Right cardiac atrium (tissue), 5 donors: ENCODE measurements at places on chromosomes 7 and 10.
A peak's percentile ranks its signal among the peaks of the same experiment; 100 is the strongest.

DNA sequence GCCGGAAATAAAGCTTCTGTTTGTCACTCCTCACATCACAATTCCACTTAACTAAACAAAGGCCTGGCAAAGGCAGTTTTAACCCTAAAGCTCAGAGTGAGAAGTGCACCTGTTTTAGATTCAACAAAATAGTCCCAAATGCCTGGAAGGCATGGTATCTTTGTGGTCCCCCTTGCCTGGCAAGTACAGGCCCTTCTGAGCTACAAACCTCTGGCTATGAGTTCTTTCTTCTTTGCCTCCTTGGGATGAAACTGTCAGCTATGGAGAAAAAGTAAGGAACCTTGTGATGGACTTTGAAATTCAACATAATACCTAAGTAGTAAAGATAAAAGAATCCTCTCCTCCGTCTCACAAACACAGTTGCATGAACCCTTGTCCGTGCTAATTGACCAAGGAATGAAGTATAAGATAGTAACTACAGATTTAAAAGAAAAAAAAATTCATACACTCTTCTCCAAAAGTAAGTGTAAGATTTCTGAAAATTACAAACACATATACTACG lies 244.5 kb upstream of the ETV1 start:
- no peak for DNase-seq

- DNase-seq = no peak
Observed at GRCh38 chr7:105776068-105776790, 100.2 kb downstream of the ATXN7L1 start.

- DNase-seq = no peak
Observed at GRCh38 chr10:12906051-12906541, 95.4 kb downstream of the CCDC3 start.

DNA sequence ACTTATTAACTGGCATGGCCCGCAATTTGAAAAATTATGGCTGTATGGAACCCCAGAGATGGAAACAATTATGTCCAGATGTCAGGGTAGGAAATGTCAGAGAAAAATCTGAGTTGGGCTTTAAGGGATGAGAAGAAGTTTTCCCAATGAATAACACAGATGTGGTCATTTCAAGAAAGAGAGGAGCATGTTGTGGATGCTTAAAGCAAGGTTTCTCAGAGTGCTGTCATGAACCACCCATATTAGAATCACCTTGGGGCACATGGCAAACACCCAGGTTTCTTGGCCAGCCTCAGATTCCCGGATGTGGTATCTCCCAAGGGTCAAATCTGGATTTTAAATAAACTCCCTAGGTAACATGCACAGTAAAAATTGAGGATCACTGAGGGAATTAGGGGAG lies 43.6 kb downstream of the LAMB4 start:
- DNase-seq = no peak

- DNase-seq = no peak
Observed at GRCh38 chr7:118054529-118054928, 129.4 kb upstream of the LSM8 start.

DNA sequence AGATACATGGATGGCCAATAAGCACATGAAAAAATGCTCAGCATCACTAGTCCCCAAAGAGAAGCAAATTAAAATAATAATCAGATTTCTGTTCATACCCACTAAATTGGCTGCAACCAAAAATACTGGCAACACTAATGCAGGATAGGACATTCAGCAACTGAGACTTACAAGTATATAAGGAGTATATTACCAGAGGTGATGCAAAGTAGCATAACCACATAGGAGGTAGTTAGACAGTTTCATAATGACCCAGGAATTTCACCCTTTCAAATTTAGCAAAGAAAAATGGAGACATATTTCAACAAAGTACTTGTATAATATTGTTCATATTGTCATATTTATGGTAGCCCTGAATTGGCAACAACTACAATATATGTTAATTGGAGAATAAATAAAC lies 727.8 kb downstream of the GRID1 start:
- DNase-seq = no peak

DNA sequence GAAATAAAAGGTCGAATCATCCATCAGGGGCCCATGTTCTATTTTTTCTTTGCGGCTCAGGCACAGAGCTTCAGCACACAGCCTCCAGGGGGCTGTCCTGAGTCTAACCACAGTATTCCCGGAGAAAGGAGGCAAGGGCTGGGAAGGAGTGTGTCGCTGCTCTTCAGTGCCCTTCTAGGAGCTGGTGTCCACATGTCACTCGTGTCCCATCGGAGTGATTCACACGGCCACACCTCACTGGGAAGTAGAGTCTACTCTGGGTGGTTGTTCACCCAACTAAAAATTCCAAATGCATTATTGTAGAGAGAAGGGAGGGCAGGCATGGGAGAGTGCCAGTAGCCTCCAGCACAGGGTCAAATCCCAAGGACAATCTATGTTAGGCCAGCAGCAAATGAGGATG lies 114.8 kb upstream of the LANCL2 start:
- peak; percentile 62 for DNase-seq

GRCh38 chr7:127404286-127405072 lies 12.0 kb upstream of the ZNF800 start:
- DNase-seq = no peak

DNA sequence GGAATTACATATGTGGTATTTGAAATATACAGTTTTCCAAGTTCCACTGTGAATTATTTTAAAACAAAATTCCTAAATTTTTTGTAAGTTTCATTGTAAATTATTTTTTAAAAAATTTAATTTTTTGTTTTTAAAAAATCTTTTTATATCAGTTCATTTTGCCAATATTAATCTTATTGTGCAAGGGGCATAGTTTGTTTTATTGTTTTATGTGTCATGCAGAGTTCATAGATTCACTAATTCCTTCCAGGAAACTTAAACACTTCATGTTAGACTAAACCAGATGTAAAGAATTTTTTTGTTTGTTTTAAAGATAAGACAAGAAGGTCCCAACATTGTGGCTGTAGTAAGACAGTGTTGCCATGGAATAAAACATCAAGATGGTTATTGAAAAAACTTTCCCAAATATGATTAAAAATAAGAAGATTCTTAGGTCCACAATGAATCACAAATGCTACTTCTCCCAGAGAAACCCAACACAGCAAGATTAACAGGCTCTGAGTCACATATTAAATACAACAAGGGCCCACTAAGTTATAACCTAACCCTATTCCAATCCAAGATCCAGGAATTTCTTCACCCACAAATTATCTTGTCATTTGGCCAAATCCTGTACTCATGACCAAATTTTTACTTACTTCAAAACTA lies 464.7 kb upstream of the IGFBP3 start:
- no peak for DNase-seq

DNA sequence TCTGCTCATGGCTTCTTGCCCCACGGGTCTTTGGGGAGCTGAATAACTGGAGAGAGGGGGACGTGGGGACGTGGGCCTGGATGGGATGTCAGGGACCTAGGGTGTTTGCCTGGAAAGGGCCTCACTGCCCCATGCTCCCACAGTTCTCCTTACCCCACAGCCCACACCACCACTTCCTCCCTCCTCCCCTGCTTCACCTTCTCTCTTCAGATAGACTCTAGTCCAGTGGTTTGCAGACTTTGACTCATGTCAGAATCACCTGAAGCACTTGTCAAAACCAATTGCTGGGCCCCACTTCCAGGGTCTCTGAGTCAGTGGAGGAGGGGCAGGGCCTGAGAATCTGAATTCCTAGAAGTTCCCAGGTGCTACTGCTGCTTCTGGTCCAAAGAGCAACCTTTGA lies 327.4 kb downstream of the RPS24 start:
- no peak for DNase-seq

GRCh38 chr7:65749039-65749438 lies 123.8 kb upstream of the VKORC1L1 start:
- no peak for DNase-seq

DNA sequence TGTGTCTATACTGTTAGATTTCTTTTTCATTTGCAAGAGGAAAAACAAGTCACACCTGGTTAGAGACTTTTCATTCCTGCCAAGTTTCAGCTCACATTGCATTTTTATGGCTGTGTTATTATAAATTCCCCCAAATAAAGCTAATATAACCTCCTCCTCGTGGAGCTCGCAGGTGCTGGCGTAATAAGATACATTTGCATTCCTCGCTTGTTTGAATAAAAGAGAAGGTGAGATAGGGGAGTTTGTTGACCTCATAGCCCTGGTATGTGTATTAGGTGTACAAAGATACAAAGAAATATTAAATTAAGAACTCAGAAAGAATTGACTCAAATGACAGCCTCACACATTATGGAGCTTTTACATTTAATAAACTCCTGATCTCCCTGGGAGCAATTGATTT lies 257.7 kb upstream of the SP8 start:
- DNase-seq = no peak

DNA sequence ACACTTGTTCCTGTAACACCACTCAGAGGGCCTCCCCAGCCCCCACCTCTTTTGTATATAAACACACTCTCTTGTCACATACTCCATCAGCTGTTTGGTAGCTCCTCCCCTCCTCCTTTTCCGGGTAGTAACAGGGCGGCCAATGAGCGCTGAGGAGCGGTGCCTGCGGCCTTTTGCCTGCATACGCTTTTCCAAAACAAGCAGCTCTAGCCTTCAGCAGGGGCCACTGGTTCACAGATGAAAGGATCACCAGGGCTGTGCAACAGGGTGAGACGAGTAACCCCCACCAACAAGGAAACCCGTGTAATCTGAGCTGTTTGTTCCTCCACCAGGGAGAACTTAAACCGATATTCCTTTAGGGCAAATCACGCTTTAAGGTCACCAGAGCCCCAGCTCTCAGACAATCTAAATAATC lies 3.9 kb downstream of the UBE2H start:
- DNase-seq = peak; percentile 84

- DNase-seq = no peak
Observed at GRCh38 chr7:28123752-28124151, 56.8 kb downstream of the JAZF1 start.

- no peak for DNase-seq
Observed at GRCh38 chr7:132751244-132751647, 175.0 kb upstream of the PLXNA4 start.

DNA sequence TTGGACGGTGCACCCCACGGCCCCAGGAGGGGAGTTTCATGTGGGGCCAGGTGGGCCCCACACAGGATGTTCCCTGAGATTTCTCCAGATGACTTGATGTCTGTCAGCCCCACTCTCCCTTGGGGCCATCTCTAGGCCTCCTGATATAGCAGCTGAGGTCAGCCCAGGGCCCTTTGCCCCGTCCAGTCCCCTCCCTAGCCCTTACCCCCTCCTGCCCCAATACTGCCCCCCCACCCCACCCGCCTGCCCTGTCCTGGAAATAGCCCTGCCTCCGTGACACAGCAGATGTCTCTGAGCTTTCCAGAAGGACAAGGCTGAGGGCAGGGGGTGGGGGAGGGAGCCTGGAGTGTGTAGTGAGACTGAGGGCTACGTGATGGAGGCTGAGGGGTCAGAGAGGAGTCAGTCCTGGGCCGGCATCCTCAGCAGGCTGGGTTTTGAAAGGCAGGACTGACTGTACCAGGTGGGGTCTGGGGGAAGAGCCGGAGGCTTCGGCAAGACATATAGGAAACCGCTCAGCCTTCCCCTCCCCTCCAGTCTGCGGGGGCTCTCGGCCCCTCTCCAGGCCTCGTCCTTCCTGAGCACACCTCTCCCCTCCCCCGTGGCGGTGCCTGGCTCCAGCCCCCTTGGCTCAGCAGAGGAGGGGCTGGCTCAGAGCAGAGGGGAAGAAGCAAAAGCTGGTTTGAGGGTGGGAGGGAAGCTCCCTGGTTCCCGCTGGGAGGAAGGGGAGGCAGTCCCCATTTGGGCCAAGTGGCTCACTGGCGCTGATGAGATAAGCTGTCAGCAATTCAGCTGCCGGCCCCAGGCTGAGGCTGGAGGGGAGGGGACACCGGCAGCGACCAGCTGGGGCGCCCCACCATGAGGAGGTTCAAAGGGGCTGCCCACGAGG lies 2.0 kb downstream of the FLNC start:
- peak; percentile 76 for DNase-seq

GRCh38 chr7:6615723-6616555 lies 529 bp downstream of the ZNF853 start:
- no peak for DNase-seq

DNA sequence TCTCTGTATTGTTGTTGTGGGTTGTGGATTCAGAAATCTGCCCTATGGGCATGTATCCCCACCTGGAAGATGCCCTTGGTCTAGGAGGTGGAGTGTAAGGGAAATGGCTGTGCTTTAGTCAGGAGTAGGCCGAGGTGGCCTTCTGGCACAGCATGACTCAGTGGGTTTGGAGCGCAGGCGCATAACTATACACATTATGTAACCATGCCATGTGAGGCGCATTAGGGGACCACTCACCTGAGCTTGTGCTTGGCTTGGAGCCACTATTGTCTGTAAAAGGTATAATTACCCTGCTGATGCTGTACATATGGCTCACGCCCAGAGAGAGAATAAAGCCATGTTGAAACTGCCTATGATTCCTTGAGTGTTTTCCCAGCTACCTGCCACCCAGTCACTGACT lies 20.6 kb upstream of the ADAMTS14 start:
- no peak for DNase-seq

DNA sequence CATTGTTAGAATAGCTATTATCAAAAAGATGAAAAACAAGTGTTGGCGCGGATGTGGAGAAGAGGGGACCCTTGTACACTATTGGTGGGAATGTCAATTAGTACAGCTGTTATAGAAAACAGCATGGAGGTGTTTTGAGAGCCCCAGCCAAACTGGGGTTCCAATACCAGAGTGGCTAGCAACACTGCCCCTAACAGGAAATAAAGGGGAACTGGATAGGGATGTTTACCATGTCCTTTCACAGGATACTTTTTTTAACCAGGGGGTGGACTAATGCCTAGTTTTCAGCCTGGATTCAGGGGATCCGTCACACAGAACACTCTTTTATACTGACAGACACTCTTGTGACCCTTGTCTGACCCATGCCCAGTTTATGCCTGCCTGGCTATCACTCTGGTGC lies 6.9 kb upstream of the GSTK1 start:
- no peak for DNase-seq

DNA sequence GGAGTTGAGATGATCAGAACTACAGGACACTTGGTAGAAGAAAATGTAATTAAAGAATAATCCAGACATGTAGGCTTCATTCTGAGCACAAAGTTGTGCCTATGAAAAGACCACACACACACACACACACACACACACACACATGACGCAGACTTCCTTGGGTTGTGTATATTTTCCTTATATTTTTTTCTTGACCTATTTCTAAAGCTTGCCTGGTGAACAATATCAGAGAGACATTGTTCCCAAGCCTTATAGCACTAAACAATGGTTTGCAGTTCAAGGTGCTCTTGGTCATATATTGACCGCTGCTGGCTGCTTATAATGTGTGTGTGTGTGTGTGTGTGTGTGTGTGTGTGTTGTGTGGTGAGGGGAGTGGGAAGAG lies 202.7 kb downstream of the PRPF18 start:
- DNase-seq = no peak

GRCh38 chr7:75969182-75969581 lies 25.2 kb downstream of the TMEM120A start:
- peak; percentile 77 for DNase-seq
